NCI-H524 treated with DMSO at 0.1 percent for 48 hours (cell line): ENCODE measurements at places on chromosomes 7 and 10.

DNA sequence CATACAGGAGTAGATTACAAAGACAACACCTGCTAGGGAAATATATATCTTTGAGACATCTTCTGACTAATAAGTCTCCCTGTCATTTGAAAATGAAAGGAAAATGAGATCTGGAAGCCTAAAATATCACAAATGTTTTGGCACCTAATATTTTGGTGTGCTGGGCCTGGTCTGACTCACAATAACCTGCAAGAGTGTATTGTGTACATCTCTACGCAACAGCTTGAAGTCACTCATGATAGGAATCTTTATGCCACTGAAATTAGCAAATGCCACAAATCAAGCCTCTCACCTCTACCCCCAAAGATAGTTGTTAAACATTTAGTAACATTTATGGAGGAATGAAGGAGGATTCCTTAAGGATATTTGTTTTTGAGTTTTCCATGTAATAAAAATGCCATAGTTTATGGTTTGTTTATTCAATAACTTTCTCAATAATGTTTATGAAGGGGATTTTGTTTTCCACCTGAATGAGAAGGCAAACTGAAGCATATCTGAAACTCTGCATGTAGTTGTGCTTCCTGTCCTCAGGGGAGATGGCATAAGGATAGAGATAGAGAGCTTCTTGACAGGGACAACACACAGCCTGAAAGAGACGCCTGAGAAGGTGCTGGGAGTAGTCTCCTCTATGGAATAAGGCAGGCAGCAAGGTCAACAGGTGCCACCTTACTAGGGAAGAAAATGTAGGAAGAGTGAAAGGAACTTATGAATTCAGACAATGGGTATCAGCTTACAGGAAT, 197.4 kb downstream of the AHR start:
- DNase-seq: no peak

- no peak for DNase-seq
Measured at GRCh38 chr10:62635127-62635526, 169.4 kb upstream of the ADO start.

GRCh38 chr7:100575206-100575631, 1.5 kb upstream of the SAP25 start:
- DNase-seq: no peak

- DNase-seq: no peak
Measured at GRCh38 chr10:101972761-101973160, 83.2 kb downstream of the ARMH3 start.

GRCh38 chr7:30451539-30452279, 26.9 kb downstream of the NOD1 start:
- DNase-seq: no peak

- no peak for DNase-seq
Measured at GRCh38 chr10:25017154-25017590, 760 bp downstream of the THNSL1 start.

GRCh38 chr10:68861253-68861652, 33.9 kb downstream of the STOX1 start:
- no peak for DNase-seq

DNA sequence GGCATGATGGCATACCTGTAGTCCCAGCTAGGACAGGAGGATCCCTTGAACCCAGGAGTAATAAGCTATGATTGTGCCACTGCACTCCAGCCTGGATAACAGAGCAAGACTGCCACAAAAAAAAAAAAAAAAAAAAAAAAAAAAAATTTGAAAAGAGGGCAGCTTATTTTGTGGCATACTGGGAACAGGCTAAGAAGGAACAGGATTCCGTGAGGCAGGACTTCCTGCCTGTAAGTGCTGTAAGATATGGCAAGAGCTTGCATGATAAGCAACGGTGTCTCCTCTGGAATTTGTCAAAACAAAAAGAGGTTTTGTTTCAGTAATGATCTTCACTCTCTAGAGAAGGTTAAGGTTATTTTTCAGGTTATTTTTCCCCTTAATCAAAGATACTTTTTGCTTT, 101.1 kb downstream of the ABCC2 start:
- DNase-seq: no peak

- no peak for DNase-seq
Measured at GRCh38 chr7:41581041-41581440, 121.8 kb downstream of the INHBA start.

GRCh38 chr10:77533887-77534278, 103.7 kb downstream of the KCNMA1 start:
- no peak for DNase-seq

- DNase-seq: no peak
Measured at GRCh38 chr10:26960308-26960707, 99.5 kb upstream of the ABI1 start.

GRCh38 chr10:99484626-99485581, 47.8 kb upstream of the NKX2-3 start:
- no peak for DNase-seq

- DNase-seq: no peak
Measured at GRCh38 chr10:103894441-103894864, 23.5 kb downstream of the STN1 start.

- DNase-seq: no peak
Measured at GRCh38 chr10:131477457-131478121, 166.1 kb upstream of the TCERG1L start.

- no peak for DNase-seq
Measured at GRCh38 chr7:151416112-151416940, 6.5 kb upstream of the WDR86 start.

DNA sequence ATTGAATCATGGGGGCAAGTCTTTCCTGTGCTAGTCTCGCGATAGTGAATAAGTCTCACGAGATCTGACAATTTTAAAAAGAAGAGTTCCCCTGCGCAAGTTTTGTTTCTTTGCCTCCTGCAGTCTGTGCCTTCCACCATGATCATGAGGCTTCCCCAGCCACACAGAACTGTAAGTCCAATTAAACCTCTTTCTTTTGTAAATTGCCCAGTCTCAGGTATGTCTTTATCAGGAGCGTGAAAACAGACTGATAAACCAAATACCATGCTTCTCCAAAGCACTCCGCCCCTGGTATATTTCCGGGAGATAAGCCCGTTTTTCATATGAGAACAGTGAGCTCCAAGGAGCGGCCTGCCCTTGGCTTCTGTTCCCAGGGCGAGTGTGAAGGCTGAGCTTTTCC, 118.9 kb downstream of the EVX1 start:
- no peak for DNase-seq

GRCh38 chr7:150941351-150942000, 36.6 kb downstream of the KCNH2 start:
- DNase-seq: no peak

GRCh38 chr7:2969398-2970306, 74.0 kb downstream of the CARD11 start:
- no peak for DNase-seq

DNA sequence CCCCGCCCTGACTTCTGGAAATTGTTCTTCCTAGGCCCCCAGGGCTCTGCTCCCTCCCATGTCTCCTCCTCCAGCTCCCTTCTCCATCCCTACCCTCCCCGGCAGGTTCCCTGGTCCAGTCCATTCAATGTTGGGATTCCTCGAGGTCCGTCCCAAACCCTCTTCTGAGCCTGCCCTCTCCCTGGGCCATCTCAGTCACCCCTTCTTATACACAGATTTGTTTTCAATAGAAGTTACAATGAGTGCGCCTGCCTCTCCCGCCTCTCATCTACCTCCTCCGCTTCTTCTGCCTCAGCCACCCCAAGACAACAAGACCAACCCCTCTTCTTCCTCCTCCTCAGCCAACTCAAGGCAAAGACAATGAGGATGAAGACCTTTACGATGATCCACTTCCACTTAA, 67.9 kb downstream of the OAT start:
- DNase-seq: no peak

- no peak for DNase-seq
Measured at GRCh38 chr7:79157281-79157680, 296.2 kb downstream of the MAGI2 start.

DNA sequence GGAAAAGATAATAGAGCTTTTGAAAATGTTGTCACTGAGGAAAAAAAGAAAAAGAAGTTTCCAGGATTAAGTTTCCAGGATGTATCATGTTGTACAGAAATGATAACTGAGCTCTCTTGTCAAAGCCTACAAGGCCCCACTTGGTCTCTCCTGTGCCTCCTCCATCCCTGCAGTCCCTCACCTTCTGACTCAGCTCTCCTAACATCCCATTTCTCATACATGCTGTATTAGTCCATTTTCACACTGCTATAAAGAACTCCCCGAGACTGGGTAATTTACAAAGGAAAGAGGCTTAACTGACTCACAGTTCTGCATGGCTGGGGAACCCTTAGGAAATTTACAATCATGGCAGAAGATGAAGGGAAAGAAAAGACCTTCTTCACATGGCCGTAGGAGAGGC, 3.8 kb upstream of the DGKI start:
- no peak for DNase-seq

- DNase-seq: no peak
Measured at GRCh38 chr7:41877118-41877517, 174.2 kb upstream of the INHBA start.

- DNase-seq: no peak
Measured at GRCh38 chr10:58052772-58053171, 214.9 kb downstream of the IPMK start.

DNA sequence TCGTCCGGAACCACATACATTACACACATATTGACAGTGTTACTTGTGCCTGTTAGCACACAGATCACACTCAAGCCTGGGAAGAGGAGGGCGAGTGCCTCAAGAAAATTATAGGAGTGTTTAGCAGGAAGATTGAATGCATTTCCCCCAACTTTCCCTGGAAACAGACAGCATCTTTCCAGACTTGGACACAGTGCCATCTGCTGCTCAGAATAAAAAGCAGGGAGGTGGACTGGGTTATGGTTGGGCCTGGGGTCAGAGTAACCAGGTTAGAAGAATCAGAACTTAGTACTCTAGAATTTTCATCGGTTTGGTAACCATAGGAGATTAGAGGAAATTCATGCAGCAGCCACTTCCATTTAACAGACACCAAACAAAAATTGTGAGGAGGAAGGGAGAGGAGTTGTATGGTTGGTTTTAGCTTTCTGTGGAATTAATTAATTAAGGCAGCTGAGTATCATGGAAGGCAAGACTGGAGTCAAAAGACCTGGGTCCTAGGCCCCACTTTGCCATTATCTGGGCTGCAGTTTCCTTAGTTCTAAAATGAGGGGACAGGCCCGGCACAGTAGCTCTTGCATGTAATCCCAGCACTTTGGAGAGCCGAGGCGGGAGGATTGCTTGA, 43.4 kb upstream of the OPTN start:
- DNase-seq: no peak

GRCh38 chr10:3780021-3780770, 4.8 kb downstream of the KLF6 start:
- DNase-seq: no peak

- DNase-seq: no peak
Measured at GRCh38 chr7:139820089-139820488, 9.0 kb upstream of the TBXAS1 start.

DNA sequence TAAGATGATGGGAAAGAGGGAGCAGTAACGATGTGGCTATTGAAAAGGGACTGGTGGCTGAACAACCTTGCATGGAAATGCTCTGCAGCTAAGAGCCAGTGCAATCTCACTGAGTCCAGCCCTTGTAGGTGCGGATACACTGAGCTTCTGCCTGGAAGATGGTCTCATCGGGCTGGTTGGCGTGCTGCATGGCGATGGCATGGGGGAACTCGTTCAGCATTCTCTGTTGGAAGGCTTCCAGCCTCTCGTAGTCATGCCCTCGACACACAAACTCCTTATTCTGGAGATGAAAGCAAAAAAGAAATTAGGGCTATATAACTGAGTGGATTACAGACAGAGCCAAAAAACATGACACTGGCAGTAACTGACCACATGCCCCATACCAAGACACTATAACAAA, 197.8 kb upstream of the IMMP2L start:
- no peak for DNase-seq

DNA sequence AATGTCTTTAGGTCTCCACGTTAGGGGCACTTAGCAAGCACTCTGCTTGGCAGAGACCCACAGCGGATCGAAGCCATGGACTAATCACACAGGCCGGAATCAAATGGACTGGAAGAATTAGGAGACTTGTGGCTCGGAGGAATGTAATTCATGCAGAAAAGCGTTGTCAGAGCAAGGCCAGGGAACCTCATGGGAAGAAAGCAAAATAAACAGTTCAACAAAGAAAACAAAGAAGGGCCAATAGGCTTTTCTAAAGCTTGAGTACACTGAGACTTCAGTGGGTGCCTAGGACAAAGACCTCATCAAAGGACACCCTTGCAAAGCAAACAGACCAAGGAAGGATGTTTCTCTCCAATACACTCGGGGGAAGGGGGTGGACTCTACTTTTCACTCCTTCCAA, 171.1 kb downstream of the GLI3 start:
- no peak for DNase-seq

GRCh38 chr10:43327171-43327570, 44.3 kb upstream of the FXYD4 start:
- DNase-seq: no peak

- DNase-seq: no peak
Measured at GRCh38 chr7:19470031-19470430, 238.8 kb downstream of the POLR1F start.

- DNase-seq: no peak
Measured at GRCh38 chr7:129771928-129772479, 160.5 kb downstream of the NRF1 start.

DNA sequence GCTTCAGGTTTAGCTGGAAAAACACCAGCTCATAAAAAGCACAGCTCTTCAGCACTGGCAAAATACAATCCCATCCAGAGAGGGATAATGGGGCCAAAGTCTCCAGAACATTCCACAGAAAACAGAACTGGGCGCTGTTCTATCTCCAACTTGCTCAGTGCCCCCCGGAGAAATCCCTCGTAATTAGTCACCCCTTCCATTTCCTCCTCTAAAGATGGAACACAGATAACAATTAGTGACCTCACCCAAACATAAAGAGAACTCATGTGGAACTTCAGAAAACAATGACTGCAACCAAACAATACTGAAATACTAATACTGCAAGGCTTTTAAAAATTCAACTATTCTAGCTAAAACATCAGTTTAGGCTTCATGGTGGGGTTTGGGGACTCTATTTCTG, 46.3 kb downstream of the KIAA1549 start:
- DNase-seq: no peak

DNA sequence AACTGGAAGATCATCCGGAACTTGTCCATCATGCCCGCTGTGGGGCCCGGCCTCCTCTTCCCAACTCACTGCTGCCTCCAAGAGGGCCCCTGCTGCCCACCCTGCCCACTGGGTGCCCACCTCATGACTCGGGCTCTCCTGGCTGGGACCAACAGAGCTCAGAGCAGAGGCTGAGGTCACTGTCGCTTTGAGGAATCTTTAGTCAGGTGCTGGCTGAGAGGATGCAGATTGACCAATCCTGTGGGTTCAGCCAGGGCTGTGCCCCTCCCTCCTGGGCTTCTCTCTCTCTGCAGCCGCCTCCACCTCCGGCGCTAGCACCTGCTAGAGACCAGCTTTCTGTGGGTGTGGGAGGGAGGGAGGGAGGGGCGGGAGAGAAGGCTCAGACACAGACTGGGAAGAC, at the start of gene CALHM1:
Gene CALHM1, minus strand, starts transcription at position 181 of the 400 bp plus-strand sequence. Its CDS starts 149 bp downstream, at position 32.
- DNase-seq: no peak

- no peak for DNase-seq
Measured at GRCh38 chr7:65235586-65235985, 138.1 kb upstream of the ZNF92 start.

GRCh38 chr7:125661-126060, 66.7 kb upstream of the FAM20C start:
- DNase-seq: no peak
